ENCODE measurements at places on chromosomes 2 and 18.

DNA sequence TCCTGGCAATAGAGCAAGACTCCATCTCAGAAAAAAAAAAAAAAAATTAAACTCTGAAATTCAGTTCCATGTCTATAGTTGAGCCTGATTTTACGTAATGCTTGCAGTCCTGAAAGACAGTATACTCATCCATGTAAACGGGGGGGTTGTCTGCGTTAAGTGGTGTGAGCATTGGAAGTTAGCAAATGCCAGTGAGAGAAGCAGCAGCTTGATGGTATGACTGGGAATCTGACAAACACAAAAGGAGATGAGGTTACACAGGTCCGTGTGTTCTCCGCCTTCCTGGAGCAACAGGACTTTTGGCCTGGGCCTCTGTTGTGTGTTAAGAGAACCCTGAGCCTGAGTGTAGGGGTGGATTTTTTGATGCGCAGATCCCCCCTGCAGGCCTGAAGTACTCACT is 82.9 kb downstream of the PRKCE start:
- DNase-seq: no peak

- no peak for DNase-seq
Measured at GRCh38 chr2:20900052-20900636, 77.2 kb upstream of the LDAH start.

- DNase-seq: no peak
Measured at GRCh38 chr2:152513681-152514080, 178.7 kb downstream of the FMNL2 start.

- no peak for DNase-seq
Measured at GRCh38 chr2:181459621-181460021, 2.4 kb downstream of the ITGA4 start.

DNA sequence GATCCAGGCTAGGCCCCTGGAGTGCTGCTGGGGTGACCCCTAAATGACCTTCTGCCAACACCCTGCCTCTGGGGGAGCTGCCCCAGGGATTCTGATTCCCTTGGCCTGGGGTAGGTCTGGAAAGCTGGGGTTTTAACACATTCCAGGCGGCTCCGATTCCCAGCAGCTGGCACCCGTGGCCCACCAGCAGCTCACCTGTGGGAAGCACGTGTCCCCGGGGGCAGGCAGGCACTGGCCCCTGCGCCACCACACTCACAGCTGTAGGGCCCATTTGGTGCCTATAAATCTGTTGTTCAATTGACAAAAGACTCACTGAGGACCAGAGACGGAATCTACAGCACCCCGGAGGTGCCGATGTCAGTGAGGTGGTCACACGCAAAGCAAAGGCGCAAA is 4.1 kb upstream of the KLHL30 start:
- DNase-seq: no peak

DNA sequence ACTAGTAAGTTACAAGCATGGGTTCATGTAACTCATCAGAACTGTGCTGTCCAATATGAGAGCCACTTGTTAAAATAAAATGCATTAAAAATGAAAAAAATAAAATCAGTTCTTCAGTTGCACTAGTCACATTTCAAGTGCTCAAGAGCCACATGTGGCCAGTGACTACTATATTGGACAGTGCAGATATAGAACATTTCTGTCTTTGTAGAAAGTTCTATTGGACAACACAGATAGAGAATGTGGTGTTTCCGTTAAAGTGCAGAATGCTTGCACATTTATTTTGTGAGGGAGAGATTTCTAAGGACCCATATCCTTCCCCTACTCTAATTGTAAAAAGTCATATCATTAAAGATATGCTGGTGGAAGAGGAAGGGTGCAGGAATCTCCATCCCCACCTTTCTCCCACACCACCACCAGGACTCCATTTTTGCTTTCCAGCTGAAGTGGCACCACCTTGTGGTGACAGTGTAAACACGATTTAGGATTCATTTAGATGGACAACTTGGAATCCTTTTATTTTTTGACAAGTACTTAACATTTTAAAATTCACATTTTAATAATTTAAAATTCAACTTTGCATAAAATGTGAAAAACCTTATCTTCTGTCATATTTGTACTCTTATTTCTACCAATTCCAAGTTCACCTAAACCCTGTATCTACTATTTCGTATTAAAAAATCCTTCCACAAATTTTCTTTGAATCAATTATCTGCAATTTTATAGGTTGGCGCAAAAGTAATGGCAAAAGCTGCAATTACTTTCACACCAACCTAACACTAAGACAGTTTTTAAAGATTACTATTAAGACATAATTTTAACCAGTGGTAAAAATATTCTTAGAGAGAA is 9.4 kb upstream of the CD302 start:
- peak; percentile 26 for DNase-seq

- DNase-seq: no peak
Measured at GRCh38 chr2:235630718-235631296, 137.0 kb downstream of the AGAP1 start.

GRCh38 chr2:239282448-239283287 is 118.2 kb downstream of the HDAC4 start:
- no peak for DNase-seq

- DNase-seq: no peak
Measured at GRCh38 chr2:239250216-239251081, 150.4 kb downstream of the HDAC4 start.

GRCh38 chr2:48450936-48451602 is 78.9 kb upstream of the STON1 start:
- DNase-seq: no peak

DNA sequence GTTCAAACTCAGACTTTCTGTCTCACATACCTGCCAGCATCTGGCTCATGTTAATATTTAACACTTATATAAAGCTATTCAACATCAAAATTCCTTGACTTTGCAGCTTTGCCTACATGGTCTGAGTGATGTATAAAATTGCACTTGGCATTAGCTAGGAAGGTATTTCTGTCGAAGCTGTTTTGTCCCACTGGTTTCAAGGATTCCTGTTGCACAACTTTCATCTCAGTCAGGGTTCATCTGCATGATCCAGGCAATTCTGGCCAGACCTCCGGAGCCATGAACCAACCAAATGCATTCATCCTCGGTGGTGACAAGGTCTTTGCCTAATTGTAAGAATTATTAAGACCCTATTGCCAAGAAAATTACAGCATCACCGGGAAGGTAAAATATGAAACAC is 185.4 kb downstream of the ZEB2 start:
- no peak for DNase-seq

- DNase-seq: no peak
Measured at GRCh38 chr2:101179982-101180381, 28.8 kb upstream of the TBC1D8 start.

- DNase-seq: no peak
Measured at GRCh38 chr18:56986829-56987228, 160.1 kb upstream of the BOD1L2 start.

DNA sequence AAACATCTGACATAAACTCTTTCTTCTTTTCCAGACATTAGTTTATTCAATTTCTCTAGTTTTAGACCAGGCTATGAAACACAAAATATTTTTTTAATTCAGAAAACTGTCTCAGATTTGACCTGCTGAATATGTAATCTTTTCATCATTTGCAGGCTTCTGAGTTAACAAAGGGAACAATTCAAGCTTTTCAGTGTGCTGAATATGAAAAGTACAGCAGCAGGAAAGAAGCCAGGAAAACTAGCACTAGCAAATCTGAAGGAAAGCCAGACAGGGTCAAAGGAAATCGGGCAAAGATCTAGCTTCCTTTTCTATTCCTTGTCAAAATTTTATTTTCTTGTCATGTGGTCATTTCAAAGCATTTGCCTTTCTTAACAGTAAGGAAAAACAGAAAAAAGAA is 35.3 kb downstream of the ACVR1C start:
- DNase-seq: no peak

- DNase-seq: no peak
Measured at GRCh38 chr2:95295376-95295775, 1.8 kb upstream of the KCNIP3 start.

GRCh38 chr18:13289481-13290205 is 71.1 kb downstream of the LDLRAD4 start:
- DNase-seq: no peak
